RCC 7860 (cell line): ENCODE measurements at places on chromosomes 5 and 9.

- DNase-seq: no peak
Measured at GRCh38 chr9:32344551-32345182, 39.8 kb upstream of the ACO1 start.

DNA sequence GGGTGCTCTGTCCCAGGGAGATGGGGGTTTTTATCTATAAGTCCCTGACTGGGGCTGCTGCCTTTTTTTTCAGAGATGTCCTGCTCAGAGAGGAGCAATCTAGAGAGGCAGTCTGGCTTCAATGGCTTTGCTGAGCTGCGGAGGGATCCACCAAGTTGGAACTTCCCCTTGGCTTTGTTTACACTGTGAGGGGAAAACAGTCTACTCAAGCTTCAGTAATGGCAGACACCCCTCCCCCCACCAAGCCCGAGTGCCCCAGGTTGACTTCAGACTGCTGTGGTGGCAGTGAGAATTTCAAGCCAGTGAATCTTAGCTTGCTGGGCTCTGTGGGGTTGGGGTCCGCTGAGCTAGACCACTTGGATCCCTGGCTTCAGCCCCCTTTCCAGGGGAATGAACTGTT is 375.8 kb downstream of the RAB3C start:
- no peak for DNase-seq

DNA sequence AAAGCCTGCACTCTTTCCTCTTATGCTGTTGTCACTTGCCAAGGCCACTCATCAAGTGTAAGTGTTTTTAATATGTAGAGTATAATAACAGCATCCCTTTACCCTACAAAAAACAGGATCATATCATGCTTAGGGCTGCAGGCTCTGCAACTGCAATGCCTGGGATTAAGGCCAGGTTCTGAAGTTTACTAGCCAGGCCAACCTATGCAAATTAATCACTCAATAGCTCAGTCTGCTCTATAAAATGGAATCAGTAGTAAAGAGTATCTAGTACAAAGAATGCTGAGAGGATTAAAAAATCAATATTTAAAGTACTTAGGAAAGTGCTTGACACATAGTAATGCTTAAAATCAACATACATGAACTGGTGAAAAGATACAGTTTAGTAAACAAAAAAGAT is 253.3 kb downstream of the EDIL3 start:
- no peak for DNase-seq

GRCh38 chr5:27124590-27124989 is 86.2 kb upstream of the CDH9 start:
- DNase-seq: peak; percentile 33

DNA sequence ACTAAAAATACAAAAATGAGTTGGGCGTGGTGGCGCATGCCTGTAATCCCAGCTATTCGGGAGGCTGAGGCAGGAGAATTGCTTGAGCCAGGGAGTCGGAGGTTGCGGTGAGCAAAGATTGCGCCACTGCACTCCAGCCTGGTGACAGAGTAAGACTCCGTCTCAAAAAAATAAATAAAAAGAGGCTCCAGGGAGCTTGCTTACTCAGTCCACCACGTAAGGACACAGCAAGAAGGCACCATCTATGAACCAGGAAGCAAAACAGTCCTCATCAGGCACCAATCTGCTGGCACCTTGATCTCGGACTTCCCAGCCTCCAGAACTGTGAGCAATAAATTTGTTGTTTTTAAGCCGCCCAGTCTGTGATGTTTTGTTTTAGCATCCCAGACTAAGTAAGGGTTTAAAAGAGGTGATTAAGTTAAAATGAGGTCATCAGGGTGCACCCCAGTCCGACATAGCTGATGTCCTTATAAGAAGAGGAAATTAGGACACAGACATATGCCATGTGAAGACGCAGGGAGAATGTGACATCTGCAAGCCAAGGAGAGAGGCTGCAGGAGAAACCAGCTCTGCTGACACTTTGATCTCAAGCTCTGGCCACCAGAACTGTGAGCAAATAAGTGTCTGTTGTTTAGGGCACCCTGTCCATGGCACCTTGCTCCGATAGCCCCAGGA is 45.9 kb downstream of the C9orf50 start:
- no peak for DNase-seq

DNA sequence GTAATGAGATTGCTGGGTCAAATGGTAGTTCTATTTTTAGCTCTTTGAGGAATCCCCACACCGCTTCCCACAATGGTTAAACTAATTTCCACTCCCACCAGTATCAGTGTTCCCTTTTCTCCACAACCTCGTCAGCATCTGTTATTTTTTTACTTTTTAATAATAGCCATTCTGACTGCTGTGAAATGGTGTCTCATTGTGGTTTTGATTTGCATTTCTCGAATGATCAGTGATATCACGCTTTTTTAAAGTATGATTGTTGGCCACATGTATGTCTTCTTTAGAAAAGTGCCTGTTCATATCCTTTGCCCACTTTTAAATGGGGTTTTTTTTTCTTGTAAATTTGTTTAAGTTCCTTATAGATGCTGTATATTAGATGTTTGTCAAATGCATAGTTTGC is 73.5 kb downstream of the MTAP start:
- DNase-seq: no peak

DNA sequence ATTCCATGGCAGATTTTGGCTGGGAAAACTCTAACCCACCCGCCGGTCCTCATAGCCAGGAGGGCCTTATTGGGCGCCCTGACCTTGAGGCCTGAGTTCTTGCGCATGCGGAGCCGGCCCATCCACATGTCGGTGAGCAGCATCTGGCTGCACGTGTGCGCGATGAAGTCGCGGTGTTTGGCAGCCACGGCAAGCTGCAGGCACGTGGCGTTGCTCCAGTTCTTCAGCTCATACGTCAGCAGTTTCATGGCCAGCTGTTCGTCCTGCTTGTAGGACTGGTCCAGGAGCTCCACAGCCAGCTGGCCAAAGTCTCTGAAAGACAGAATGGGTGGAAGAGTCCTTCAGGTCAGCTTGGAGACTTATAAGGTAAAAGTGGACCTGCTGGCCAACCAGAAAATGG is 204.3 kb upstream of the KLF9 start:
- DNase-seq: no peak

DNA sequence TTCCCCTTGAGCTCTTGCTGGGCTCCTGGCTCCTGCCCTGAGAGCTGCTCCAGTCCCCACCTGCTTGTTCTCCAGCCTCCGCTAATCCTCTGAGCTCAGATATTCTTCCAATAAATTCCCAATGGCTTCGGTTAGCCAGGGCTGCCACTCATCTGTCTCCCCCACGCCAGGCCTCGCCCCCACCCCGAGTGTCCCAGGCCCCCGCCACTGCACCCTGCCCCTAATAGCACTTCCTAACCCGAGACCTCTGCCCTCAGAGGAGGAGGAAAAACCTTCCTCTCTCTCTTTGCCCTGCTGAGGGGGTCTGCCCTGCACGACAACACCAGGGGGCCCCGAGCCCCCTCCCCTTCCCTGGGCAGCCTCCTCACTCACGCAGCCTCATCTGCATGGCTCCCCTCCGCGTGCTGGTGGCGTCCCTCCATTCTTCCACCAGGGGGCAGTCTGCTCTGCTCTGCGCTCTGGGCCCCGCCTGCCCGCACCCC is 5.4 kb upstream of the LCN15 start:
- DNase-seq: no peak

- DNase-seq: no peak
Measured at GRCh38 chr5:110918683-110919082, 152.8 kb upstream of the TSLP start.

- no peak for DNase-seq
Measured at GRCh38 chr9:34994900-34995669, 5.5 kb downstream of the DNAJB5 start.

GRCh38 chr9:9730174-9730573 is 882.6 kb downstream of the PTPRD start:
- no peak for DNase-seq

- peak; percentile 79 for DNase-seq
Measured at GRCh38 chr5:103057208-103058130, 62.5 kb downstream of the GIN1 start.

GRCh38 chr5:120155873-120156272 is 308.2 kb upstream of the PRR16 start:
- no peak for DNase-seq

- no peak for DNase-seq
Measured at GRCh38 chr9:127047971-127048370, 74.5 kb downstream of the ANGPTL2 start.

GRCh38 chr5:176371621-176372539 is 6.6 kb downstream of the ARL10 start:
- no peak for DNase-seq

DNA sequence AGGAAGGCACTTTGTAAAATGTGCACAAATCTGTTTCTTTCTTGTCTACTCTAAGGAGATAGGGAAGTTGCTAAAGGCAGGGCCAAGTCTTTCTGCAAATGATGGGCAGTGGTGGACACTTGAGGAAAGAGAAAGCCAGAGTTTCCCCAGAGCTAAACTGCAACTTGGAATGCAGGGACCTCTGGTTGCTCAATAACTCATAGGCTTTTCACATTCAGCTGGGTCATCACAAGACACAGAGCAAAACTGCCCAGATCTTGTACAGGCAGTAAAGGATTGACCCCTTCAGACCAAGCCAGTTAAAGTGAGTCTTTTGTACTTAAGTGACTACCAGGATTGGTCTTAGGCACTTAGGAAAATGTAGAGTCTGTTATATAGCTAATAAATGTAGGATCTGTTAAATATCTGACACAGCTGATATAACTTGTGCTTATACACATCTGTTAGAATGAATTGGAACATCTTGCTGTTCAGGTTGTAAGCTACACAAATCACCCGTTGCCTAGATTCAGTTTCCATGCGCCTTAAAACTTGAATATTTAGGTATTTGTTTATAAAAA is 13.5 kb upstream of the AGXT2 start:
- DNase-seq: no peak

GRCh38 chr5:65070026-65070425 is 301.3 kb downstream of the CWC27 start:
- no peak for DNase-seq

- DNase-seq: no peak
Measured at GRCh38 chr9:21031808-21032183, 356 bp upstream of the HACD4 start.

GRCh38 chr9:114259798-114260523 is 62.9 kb upstream of the ORM1 start:
- DNase-seq: no peak

DNA sequence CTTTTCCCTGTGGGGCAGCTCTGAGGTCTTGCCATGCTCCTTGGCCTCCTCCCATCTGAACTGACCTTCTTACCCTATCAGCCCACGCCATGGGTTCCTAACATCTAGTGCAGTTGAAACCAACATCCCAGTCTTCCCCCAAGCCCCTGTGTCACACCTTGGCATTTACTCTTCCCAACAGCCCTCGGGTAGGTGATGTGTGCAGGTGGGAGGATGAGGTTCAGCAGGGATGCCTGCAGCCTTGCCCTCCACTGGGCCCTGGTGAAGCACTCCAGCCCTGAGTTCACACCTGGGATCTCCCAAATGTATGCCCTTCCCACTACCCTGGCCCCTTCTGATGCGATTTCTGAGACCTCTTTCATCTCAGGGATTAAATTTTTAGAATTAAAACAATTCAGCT is 15.5 kb downstream of the IRX2 start:
- no peak for DNase-seq

GRCh38 chr5:1220831-1221230 is 4.3 kb upstream of the SLC6A18 start:
- DNase-seq: no peak

DNA sequence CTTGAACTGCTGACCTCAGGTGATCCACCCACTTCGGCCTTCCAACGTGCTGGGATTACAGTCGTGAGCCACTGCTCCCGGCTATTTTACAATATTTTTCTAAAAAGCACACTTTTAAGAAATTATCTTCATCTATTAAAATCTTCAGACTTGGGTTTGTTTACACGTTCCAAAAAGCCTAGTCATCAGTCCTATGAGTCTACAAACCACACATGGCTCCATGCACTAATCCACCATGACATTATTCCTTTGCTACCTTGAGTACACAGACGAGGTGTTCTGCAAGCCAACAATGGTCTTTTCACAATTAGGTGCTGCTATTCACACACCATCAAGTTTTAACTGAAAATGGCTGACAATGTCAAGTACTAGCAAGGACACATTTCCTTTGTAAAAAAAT is 41.0 kb downstream of the TRPM6 start:
- no peak for DNase-seq

DNA sequence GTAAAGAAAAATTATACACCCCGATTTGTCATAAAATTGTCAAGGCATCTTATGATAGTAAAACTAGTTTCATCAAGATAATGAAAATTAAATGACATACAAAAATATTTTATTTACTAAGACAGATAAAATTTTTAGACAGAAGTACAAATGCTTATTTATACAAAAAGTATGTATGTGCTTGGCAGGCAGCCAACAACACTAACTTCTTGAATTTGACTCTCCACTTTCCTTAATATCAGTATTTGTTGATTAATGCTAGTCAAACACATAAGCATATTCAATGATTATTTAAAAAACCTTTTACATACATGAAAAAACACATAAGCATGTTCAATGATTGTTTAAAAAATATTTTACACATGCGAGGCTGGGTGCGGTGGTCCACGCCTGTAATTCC is 1079.9 kb upstream of the CDH6 start:
- DNase-seq: no peak

- no peak for DNase-seq
Measured at GRCh38 chr5:141598391-141599345, 20.1 kb downstream of the DIAPH1 start.

DNA sequence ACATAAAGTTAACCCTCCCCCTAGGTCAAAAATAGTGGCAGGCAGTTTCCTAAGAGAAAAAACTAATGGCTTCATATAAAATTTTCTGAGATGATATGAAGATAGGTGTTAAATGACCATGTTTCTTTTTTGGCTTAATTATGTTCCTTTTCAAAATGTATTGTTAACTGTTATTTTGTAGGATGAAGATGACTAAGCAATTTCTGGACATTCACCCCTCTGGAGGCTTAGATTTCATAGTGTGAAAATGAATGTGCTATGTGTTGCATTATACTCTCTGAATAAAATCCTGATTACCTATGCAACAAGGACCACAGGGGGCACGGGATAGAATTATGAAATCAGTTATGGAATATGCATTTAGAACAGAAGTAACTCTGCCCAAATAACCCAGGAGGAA is 233.5 kb downstream of the MRPS30 start:
- DNase-seq: no peak

DNA sequence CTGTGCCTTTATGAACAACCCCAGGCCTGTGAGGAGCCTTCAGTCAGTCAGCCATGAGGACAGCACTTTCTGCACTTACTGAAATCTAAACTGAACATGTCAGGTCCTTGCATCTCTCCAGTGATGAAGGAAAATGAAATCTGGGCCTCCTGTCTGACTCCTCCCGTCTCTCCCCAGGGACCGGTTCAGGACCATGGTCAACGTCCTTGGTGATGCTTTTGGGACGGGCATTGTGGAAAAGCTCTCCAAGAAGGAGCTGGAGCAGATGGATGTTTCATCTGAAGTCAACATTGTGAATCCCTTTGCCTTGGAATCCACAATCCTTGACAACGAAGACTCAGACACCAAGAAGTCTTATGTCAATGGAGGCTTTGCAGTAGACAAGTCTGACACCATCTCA is 77.0 kb upstream of the PLPP6 start:
- DNase-seq: no peak

- no peak for DNase-seq
Measured at GRCh38 chr9:98781588-98782383, 14.6 kb downstream of the ANKS6 start.
